ENCODE measurements at places on chromosomes 11 and 22.

DNA sequence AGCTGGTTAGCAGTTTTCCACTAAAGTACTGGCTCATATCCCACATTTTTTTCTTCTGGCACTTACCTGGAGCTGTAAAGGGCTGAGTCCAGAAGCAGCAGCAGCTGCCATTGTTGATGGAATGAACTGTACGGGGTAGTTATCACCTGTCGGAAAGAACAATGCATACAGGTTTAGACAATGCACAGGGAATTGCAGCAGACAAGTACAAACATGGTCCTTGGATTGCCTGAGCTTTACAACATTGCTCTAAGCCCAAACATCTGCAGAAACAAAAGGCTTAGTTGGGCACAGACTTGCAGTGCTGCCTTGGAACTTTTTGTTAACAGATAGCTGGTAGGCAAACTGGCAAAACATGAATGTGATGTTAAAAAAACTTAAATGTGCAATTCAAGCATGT is 258.8 kb downstream of the SOX6 start:
- no peaks in the 10 kb centered on the region for H3K36me3 ChIP-seq
- no peak overlapping the region for H3K4me3 ChIP-seq
- no peak for DNase-seq
- no peak overlapping the region for H3K27ac ChIP-seq

DNA sequence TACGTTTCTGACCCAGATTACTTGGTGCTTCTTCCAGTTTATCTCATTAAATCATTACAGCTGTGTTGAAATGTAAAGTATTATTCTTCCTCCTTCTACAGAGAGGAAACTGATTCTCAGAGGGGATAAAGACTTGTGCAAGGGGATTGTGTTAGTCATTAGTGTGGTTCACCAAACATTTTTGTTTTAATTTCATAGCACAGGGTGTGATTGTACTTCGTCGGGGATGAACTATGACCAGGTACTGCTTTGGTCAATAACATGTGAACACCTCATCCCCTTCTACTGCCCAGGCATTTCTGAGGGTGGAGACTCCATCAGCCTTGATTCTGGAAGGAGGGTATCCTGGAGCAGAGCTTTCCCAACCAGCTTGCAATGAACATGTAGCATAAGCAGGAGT is 120.2 kb upstream of the ALX4 start:
- no peak for DNase-seq
- no peaks in the 10 kb centered on the region for H3K4me1 ChIP-seq
- no peak overlapping the region for H3K4me3 ChIP-seq
- H3K27ac ChIP-seq, result no peak overlapping the region
- no peaks in the 10 kb centered on the region for H3K36me3 ChIP-seq

GRCh38 chr11:75200051-75200450 is 40.5 kb upstream of the TPBGL start:
- H3K4me3 ChIP-seq, result no peak overlapping the region
- H3K36me3 ChIP-seq, result no peaks in the 10 kb centered on the region
- no peaks in the 10 kb centered on the region for H3K4me1 ChIP-seq
- no peak for DNase-seq
- peaks cover 11% of the 10 kb centered on the region for H3K27me3 ChIP-seq
- H3K27ac ChIP-seq, result no peak overlapping the region

DNA sequence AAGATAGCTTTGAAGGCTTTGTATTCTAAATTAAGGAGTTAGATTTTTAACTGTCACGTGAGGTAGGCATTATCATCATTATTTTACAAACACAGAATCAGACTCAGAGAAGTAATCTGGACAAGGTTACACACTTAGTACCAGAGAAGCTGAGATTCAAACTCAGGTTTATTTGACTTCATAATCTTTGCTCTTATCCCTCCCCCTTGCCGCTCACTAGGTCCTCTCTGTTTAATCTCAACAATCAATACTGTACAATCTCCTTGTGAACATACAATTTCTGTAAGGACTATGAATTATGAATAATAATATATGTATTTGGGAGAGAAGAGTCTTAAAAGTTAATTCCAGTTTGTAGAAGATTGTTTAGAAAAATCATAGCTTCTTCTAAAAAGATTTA is 5.2 kb upstream of the DNAJB7 start:
- no peak overlapping the region for H3K4me3 ChIP-seq
- no peak overlapping the region for H3K27ac ChIP-seq
- peaks cover 8% of the 10 kb centered on the region for H3K4me1 ChIP-seq

DNA sequence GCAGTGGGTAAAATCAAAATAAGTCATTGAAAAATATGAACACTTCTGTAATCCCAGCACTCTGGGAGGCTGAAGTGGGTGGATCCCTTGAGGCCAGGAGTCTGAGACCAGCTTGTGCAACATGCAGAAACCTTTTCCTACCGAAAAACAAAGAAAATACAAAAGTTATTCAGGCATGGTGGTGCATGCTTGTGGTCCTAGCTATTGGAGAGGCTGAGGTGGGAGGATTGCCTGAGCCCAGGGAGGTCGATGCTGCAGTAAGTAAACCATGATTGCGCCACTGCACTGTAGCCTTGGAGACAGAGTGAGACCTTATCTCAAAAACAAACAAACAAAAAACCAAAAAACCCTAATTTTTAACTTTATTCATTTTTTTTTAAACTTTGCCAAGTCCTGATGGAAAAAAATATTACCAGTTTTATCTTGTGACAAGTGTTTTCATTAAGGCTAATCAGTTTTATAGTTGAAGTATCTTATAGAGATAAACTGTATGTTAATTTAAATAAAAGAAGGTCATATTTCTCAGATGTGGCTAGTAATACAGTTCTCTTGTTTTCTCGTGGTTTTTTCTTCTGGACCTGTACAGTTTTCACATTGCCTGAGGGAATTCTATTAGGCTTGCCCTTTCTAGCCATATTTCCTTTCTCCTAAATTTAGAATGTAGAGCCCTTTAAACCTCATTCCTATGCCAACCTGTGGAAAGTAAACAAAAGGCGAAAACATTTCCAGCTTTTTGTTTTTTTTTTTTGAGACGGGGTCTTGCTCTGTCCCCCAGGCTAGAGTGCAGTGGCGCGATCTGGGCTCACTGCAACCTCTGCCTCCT is 9.4 kb downstream of the HIPK3 start:
- H3K4me3 ChIP-seq, result no peak overlapping the region
- H3K36me3 ChIP-seq, result peaks cover 3% of the 10 kb centered on the region
- DNase-seq, result no peak
- H3K27ac ChIP-seq, result no peak overlapping the region
- no peaks in the 10 kb centered on the region for H3K27me3 ChIP-seq

DNA sequence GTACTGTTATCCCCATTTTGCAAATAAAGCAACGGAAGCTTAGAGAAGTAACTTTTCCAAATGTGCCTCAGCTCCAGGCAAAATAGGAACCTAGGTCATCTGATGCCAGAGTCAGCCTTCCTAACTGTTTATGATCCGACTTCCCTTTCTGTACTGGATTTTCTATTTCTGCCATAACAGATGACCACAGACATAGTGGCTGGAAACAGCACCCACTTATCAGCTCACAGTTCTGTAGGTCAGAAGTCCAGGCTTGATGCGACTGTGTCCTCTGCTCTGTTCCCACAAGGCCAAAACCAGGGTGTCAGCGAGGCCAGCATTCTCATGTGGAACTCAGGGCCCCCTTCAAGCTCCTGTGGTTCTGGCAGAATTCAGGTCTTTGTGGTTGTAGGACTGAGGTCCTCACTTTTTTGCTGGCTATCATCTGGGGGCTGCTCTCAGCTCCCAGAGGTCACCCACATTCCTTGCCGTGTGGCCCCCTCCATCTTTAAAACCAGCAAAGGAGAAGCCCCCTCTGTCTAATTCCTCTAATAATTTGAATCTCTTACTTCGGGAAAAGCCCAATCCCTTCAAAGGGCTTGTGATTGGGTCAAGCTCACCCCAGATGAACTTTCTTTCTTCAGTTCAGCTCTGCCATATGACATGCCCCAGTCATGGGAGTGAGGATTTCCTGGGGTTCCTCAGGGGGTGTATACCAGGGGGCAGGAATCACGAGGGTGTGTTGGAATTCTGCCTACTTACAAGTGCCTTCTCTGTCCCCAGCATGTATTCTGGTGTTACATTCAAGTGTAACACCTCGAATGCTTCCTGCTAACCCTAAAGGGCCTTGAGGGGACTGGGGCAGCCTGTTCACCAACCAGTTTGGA is 15.3 kb downstream of the KCNJ5 start:
- no peak overlapping the region for H3K27ac ChIP-seq
- H3K4me3 ChIP-seq, result peak overlapping the region; percentile 68
- no peak for DNase-seq

GRCh38 chr22:28711820-28712777 is 29.5 kb downstream of the CHEK2 start:
- no peak overlapping the region for H3K4me3 ChIP-seq
- peaks cover 16% of the 10 kb centered on the region for H3K4me1 ChIP-seq
- no peak overlapping the region for H3K27ac ChIP-seq
- H3K27me3 ChIP-seq, result no peaks in the 10 kb centered on the region
- no peak for DNase-seq
- H3K36me3 ChIP-seq, result peaks cover 55% of the 10 kb centered on the region

- no peaks in the 10 kb centered on the region for H3K36me3 ChIP-seq
- H3K27me3 ChIP-seq, result no peaks in the 10 kb centered on the region
- H3K4me3 ChIP-seq, result no peak overlapping the region
- no peak for DNase-seq
- no peak overlapping the region for H3K27ac ChIP-seq
- H3K4me1 ChIP-seq, result no peaks in the 10 kb centered on the region
Observed at GRCh38 chr11:131037873-131038272, 121.6 kb upstream of the SNX19 start.

DNA sequence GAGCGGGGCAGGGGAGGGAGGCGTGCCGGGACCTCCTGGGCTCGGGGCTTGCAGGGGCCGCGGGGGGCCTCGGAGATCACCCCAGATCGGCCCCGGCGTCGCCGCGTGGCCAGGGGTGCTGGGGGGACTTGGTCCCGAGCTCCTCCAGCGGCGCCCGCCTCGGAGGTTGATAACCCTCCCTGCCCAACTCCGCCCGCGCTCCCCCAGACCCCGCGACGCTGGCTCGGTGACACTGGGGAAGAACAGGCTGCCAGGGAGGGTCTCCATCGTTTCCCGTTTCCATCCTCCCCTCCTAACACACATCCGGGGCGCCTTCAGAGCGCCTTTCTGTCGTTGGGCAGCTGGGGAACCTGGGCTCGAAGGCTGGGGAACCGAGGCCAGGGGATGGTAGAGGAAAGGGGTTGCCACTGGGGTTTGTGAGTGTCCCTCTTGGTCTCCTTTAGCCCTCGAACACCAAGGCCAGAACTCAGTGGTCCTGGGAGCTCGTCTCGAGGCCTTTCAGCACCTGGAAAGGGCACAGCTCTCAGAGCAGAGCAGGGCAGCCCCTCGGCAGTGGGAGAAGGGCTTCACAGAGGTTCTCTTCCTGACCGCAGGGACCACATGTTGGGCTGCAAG is 431 bp downstream of the SLC37A2 start:
- DNase-seq, result no peak
- peak overlapping the region; percentile 30 for H3K4me3 ChIP-seq
- no peaks in the 10 kb centered on the region for H3K36me3 ChIP-seq
- no peak overlapping the region for H3K27ac ChIP-seq
- peaks cover 7% of the 10 kb centered on the region for H3K4me1 ChIP-seq
- peaks cover 43% of the 10 kb centered on the region for H3K27me3 ChIP-seq

DNA sequence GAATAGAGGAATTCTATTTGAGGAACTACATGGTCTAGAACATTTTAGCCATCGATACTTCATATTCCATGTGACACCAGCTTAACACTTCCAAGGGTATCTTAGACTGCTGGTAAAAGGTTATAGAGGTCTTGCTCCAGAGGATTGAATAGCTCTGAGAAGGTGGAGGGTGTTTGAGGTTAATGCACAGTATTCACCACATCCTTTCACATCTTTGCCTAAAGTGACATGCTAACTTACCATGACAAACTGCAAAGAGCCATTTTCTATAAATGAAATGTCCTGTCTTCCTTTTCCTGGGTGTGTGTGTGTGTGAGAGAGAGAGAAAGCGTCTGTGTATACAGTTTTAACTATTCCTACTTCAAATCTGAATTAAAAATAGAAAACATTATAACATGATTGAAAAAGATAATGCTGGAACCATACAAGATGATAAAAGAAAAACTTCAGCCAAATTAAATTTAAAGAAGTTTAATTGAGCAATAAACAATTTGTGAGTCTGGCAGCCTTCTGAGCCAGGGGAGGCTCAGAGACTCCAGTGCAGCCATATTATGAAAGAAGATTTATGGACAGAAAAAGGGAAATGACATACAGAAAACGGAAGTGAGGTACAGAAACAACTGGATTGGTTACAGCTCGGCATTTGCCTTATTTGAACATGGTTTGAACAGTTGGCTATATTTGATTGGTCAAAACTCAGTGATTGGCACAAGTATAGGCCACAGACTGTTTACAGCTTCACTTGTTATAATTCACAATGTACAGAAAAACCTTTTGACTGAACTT is 320.9 kb upstream of the CCDC179 start:
- no peak overlapping the region for H3K4me3 ChIP-seq
- DNase-seq, result no peak
- no peaks in the 10 kb centered on the region for H3K36me3 ChIP-seq
- H3K27ac ChIP-seq, result no peak overlapping the region
- H3K4me1 ChIP-seq, result no peaks in the 10 kb centered on the region
- H3K27me3 ChIP-seq, result no peaks in the 10 kb centered on the region

DNA sequence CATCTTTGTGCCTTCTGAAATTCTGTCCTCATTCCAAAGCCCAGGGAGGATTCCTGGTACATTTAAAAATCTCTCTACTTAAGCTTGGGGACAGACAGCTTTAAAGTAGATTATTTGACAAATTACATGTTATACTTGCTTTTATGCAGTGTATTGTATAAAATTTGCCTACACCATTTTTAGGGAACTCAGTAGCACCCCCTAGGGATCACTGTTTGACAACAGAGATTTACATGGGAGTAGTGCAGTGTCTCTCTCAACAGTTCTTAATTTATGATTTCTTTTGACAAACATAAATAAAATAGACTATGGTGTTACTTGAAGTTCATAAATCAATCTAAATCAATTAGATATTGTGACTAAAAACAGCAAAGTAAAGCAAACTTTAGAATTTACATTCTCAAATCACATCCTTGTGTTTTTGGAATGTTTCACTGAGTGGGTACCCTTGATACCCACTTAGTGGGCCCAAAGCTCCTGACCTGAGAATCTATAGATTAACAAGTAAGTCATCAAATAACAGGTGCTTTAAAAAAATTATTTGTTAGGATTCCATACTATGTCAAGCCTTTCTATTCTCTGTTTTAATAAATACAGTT is 428.8 kb downstream of the DYNC2H1 start:
- H3K27ac ChIP-seq, result no peak overlapping the region
- H3K4me1 ChIP-seq, result no peaks in the 10 kb centered on the region
- DNase-seq, result no peak
- no peak overlapping the region for H3K4me3 ChIP-seq

GRCh38 chr11:25910086-25910485 is 421.8 kb upstream of the ANO3 start:
- H3K4me3 ChIP-seq, result no peak overlapping the region
- no peaks in the 10 kb centered on the region for H3K27me3 ChIP-seq
- H3K4me1 ChIP-seq, result no peaks in the 10 kb centered on the region

Measured in activated T-helper 2 cell treated with anti-CD3 and anti-CD28 coated beads, Interferon-gamma antibody, Interleukin-2, Interleukin-4, amounts not matched to agents 10 μg/mL and 5 μg/mL and 100 μg/mL, durations not matched to agents 14 hours and 24 hours and 36 hours (primary cell).